GM06990 (cell line): ENCODE measurements at places on chromosomes 6 and 20.

DNA sequence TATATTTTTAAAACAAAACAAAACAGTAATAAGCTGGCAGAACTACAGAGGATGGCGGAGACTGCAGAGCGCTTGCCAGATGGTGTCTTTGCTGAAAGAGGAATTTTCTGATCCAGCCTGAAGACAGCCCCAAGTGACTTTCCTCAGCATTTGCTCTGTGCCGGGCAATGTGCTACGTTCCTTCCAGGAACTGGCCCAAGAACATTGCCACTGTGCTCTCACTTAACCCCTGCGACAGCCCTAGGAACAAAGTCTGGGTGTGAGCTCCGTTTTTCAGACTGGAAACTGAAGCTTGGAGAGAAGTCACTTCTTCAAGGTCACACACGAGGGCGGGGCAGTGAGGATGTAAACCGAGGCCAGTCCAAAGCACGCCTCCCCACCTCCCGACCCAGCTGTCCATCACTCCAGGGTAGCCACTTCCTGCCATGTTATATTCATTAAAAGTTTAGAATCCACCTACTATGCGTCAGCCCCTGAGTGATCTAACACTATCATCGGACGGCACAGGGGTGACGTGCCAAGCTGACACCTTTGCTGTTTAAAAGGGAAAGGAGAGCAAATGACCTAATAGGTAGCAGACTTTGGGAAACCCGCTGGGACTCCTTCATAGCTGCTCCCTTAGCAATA, 22.3 kb upstream of the BMP7 start:
- no peak for DNase-seq

DNA sequence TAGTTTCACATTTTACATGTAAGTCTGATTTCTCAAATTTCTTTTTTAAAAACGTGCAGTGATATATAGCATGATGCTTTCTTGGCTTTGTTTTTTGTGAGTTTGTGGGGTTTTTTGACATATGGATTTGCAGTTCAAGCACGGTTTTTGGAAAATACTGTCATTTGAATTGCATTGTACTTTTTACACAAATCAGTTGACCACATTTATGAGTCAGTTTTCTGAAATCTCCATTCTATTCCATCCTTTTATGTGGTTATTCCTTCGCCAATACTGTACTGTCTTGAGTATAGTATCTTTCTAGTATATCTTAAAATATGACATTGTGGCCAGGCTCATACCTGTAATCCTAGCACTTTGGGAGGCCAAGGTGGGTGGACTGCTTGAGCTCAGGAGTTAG, 890.0 kb upstream of the CITED2 start:
- DNase-seq: no peak

- no peak for DNase-seq
Measured at GRCh38 chr20:21033817-21034216, 72.3 kb downstream of the LINC00237 start.

GRCh38 chr6:109521080-109521479, 38.1 kb upstream of the ZBTB24 start:
- DNase-seq: no peak

DNA sequence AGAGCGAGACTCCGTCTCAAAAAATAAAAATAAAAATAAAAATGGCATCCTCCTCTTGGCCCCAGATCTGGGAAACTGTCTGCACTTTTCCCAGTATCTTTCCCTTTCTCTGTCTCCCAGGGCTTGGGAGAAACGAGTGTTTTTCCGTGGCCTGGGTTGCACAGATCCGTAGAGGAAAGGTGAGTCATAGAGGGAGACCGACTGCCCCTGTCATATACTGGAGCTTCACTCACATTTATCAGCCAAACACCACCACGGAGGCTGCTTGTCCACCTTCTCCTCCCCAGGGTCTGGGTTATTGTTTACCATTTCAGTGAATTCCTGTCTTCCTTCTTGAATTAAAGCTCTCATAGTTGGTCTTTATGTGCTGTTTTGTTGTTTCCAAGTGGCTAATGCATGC, 31.9 kb upstream of the EIF2S2 start:
- no peak for DNase-seq

DNA sequence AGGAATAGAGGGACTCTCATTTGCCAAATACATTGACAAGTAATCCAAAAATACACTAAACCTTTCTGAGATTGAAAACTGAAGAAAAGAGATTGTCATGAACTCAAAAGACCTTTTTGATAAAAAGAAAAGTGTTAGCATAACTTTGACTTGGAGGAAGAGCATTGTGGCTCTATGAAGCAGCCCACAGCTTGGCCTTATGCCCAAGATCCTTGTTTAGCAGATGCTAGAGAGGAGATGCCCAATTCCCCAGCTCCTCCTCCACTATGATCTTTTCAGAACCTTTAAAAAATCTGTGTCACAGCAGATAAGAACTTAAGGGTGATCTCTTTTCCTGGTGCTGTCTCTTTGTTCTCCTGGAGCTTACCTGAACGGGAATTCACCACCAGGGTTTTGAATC, 35.8 kb upstream of the IGF2R start:
- DNase-seq: no peak

DNA sequence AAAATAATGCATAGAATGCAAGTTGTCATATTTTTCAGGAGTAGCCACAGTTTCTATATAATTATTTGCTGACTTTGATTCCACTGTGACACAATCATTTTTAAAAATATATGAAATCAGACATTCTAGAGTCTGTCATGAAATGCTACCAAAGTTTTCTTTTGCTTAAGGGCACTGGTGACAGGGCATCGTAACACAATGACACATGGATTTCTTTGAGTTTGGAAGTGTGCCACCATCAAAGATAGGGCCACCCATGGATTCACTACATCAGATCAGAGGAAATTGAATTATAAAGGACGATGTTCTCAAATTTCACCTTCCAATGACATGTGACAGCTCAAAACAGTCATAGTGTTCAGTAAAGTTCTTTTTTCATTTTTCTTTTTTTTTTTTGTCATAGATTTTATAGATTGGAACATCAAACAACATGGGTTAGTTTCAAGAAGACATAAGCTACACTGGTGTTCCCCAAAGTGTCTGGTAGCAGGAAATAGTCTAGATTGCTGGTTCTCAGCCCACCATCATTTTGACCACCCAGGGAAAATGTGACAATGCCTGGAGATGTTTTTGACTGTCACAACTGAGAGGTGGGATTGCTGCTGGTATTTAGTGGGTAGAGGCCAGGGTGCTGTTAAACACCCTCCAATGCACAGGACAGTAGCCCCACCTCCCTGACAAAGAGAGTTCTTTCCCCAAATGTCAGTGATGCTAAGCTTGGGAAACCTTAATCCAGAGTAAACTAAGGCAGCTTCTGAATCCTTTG, 123.8 kb upstream of the DOK5 start:
- no peak for DNase-seq

GRCh38 chr6:102670735-102671134, 1277.2 kb downstream of the GRIK2 start:
- DNase-seq: no peak

- DNase-seq: no peak
Measured at GRCh38 chr6:129504456-129504855, 205.5 kb downstream of the ARHGAP18 start.

GRCh38 chr20:21291026-21291425, 12.1 kb upstream of the XRN2 start:
- DNase-seq: no peak

DNA sequence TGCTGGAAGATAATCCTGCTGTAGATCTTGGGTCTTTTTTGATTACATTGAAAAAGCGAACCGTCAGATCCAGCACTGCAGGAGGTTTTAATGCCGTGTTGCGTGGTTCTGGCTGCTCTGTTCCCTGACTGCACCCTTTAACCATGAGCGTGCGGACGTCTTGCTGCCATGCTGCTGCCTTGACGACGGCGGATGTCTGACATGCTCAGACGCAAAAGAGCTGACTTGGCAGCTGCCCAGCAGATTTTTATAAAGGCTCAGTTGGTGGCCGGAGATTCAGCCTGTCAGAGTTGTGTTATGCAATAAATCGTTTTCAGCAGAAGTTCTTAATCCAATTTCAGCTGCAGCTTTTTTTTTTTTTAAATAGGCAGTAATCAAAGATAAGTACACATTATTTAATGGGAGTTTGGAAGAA, 119.4 kb downstream of the JARID2 start:
- DNase-seq: no peak

DNA sequence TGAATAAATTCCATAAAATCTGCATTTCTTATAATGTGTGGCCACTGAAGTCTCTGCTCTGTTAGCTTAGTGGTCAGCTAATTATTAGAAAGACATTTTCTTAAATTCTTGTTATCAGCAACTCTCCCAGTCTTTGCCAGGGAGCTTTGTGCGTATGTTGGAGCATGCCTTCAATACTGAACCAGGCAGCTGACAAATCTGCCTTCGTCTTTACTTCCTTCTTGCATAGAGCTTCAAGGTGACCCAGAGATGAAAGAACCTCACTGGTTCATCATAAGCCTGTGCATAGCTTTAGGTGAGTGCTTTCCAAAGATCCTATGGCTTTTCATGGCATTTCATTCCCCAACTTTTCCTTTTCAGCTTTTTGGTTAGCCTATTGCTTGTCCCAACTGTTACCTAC, 43.0 kb upstream of the NELFCD start:
- DNase-seq: no peak

DNA sequence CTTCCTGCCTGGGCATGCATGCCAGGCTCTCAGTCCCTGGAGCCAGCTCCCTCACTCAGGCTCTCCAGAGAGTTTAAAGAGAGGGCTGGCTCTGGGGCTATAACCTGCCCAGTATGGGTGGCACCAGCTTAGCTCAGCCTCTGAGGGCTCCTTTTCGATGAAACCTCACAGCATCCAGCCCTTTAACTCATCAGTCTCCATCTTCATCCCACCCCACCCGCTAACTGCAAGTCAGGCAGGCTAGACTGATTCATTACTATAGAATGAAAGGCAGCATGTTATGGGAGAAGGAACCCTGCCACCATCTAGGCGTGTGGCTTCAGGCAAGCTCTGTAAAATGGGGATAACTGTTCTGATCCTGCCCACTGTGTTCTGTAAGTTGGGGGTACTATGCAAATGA, 53.5 kb downstream of the RAB44 start:
- no peak for DNase-seq

DNA sequence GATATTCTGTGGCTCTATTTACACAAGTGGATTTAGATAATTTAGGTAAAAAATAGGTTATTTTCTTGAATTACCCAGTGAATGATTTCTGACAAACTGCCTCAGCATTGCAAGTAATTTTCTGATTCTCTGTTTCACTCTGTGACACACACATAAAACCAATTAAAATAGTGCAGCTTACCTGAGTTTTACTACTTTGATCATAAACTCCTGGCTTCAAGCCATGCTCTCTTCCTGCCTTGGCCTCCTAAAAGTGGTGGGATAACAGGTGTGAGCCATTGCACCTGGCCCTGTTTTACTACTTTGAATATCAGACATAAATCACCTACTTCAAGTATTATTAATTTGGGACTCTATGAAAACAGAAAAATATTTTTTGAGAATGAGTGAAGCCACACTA, 462.9 kb downstream of the ADGRB3 start:
- DNase-seq: no peak

- no peak for DNase-seq
Measured at GRCh38 chr6:39997101-39997635, 62.9 kb upstream of the MOCS1 start.

- DNase-seq: no peak
Measured at GRCh38 chr6:10413262-10413849, 1.5 kb downstream of the TFAP2A start.

GRCh38 chr6:33984466-33985312, 161.2 kb downstream of the GRM4 start:
- DNase-seq: no peak

DNA sequence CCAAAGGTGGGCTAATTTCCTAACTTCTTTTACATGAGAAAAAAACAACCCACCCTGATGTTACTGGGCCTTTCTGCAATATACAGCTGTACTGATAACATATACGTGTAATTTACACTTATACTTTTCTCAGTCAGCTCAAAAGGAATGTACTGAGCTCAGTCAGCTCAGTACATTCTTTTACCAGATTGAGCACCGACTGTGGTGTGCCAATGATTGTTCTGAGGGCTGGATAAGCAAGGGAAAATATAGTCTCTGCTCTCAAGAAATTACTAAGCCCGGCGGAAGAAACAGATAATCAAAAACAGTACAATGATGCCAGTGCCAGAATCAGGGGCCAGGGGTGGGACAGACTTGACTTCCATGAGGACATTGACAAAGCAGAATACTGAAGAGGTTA, 10.0 kb upstream of the BLOC1S5 start:
- no peak for DNase-seq
